D721Med (cell line): ENCODE measurements at places on chromosomes 3 and 15.

DNA sequence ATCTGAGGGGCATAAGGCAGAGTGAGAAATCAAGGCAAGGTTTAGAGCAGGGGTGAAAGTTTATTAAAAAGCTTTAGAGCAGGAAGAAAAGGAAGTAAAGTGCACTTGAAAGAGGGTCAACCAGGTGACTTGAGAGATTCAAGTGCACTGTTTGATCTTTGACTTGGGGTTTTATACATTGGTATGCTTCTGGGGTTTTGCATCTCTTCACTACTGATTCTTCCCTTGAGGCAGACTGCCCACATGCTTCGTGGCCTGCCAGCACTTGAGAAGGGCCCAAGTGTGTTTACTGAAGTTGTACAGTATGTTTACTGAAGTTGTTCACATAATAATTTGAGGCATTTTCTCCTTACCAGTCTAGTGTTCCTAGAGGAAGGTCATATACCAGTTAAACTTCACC lies 367.0 kb upstream of the UBE2E2 start:
- no peak for DNase-seq

DNA sequence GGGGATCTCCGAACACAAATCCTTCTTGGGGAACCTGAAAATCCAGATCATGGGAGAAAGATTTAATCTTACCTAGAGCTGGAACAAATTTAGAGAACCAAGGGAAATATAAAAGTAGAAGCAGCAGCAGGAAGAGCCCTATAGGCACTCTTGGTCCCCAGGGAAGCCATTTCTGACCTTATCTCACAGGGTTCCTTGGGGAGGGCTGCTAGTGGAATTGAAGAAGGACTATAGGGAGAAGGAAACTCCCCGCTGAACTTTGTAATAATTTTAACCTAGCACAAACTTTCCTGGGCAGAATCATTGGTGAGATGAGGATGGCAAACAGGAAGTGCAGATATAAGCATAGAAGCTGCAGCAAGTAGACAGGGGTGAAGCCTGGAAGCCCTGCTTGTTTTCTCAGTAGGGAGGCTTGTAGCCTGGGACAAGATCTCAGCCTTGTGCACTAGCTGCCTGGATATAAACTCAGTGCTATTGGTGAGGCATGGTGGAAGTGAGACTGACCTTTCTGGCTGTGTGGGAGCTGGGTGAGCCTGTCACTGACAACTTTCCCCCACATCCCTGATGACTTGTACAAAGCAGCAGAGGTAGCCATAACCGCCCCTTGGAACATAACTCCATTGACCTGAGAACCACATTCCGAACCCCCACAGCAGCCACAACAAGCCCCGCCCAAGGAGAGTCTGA lies 343.0 kb upstream of the TGFBR2 start:
- no peak for DNase-seq

GRCh38 chr3:150495149-150495548 lies 51.1 kb downstream of the SERP1 start:
- DNase-seq = no peak

DNA sequence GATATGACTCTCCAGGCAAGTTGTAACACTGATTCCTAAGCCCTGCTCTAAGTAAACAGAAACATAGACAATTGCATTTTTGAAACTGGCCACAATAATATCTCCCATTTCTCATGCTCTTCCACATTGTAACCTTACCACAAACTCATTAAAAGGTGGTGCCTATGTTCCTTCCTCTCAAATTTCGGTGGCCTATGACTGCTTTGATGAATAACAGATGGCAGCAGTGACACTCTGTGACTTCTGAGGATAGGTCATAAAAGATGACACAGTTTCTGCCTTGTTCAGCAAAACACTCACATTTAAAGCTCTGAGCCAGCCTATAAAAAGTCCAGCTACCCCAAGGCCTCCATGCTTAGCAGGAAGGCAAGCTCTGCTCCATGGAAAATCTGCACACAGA lies 195.2 kb downstream of the EFHB start:
- DNase-seq = no peak

GRCh38 chr3:7382293-7383010 lies 521.5 kb downstream of the GRM7 start:
- no peak for DNase-seq

- DNase-seq = no peak
These were observed 963.7 kb downstream of the PLOD2 start for GRCh38 chr3:145197051-145197820.

- DNase-seq = no peak
These were observed 38.1 kb upstream of the IGDCC4 start for GRCh38 chr15:65460741-65461347.

DNA sequence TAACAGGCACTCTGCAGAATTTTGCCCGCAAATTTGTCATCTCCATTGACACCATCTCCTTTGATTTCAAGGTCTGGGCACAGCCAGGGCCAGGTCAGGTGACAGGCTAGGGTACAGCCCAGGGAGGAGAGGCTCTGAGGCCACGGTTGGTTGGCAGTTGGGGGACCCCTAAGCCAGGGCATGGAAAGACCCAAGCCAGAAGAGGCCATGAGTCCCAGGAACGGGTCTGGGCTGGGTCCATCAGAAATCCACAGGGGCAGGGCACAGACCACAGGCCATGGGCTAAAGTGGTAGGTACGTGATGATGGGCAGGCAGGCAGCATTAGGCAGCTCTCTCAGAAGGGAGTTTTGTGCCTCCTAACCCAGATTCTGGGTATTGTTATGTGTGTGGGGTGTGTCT lies 45.8 kb downstream of the SEMA3G start:
- DNase-seq = no peak
